Activated CD8-positive, alpha-beta memory T cell treated with anti-CD3 and anti-CD28 coated beads, Interleukin-2, amount 10 ng/mL, durations not matched to agents 7 days and 5 days (primary cell): ENCODE measurements at places on chromosomes 3 and 15.

DNA sequence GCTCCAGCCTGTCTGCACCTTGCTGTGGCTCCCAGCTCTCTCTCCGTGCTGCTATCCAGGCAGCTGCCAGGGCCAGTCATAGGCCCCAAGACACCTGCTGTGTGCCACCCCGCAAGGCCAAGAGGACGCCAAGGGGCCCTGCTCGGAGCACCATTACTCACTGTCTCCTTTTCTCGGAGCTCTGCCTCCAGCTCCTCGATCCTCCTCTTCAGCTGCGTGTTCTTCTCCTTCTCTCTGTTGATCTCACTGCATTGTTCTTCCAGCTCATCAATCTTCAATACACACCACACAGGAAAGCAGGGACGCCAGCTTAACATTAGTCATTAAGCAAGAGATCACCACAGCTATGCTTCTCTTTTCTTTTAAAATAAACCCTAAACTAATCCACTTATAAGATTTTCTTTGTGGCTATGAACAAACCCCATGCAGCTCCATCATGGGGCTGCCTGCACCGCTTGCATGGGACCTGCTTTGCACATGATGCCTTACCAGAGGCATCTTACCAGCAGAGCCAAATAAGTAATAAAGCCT lies 42.6 kb downstream of the WHAMM start:
- DNase-seq = peak; percentile 33
- no peaks in the 10 kb centered on the region for H3K36me3 ChIP-seq
- H3K27me3 ChIP-seq = peaks cover 3% of the 10 kb centered on the region

DNA sequence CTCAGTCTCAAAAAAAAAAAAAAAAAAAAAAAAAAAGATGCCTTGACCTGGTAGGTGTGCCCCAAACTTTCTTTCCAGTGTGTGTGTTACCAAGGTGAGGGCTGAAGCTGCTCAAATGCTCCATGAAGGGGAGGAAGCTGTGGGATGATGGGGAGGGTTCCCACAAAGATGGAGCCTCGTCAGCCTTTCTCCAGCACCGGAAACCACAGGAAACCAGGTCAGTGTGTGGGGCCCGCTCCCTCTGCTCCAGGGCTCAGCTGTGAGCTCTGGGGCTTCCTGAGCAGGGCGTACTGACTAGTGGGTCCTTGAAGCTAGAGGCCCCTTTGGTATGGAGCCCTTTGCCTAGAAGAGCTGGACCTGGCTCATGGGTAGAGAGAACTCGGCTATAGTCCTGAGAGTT lies 681 bp upstream of the IL17RE start:
- peaks cover 25% of the 10 kb centered on the region for H3K4me1 ChIP-seq
- DNase-seq = peak; percentile 59

- H3K27me3 ChIP-seq = no peaks in the 10 kb centered on the region
- no peak for DNase-seq
- H3K36me3 ChIP-seq = no peaks in the 10 kb centered on the region
- H3K27ac ChIP-seq = no peak overlapping the region
Measured at GRCh38 chr15:77096138-77096537, 25.2 kb upstream of the TSPAN3 start.

DNA sequence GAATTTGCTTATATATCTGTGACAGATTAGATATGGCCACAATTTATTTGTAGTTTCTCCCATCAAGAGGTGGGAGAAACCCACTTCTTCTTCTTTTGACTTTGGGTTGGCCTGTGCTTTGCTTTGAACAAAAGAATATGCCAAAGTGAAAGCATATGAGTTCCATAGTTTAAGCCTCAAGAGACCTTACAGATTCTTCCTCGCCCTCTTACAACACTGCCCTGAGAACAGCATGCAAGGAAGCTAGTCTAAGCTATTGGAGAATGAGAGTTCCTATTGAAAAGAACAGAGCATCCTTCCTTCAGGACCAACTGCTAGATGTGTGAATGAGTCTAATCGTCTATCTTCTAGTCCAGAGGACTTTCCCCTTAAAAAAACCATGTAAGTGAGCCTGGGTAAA lies 394.8 kb downstream of the TUSC7 start:
- H3K4me1 ChIP-seq = no peaks in the 10 kb centered on the region
- no peaks in the 10 kb centered on the region for H3K27me3 ChIP-seq
- no peaks in the 10 kb centered on the region for H3K36me3 ChIP-seq

GRCh38 chr15:76756381-76756780 lies 148.8 kb downstream of the SCAPER start:
- peaks cover 2% of the 10 kb centered on the region for H3K4me1 ChIP-seq
- no peak overlapping the region for H3K27ac ChIP-seq
- H3K4me3 ChIP-seq = no peak overlapping the region
- H3K27me3 ChIP-seq = no peaks in the 10 kb centered on the region
- H3K36me3 ChIP-seq = peaks cover 25% of the 10 kb centered on the region
- DNase-seq = no peak

- DNase-seq = no peak
- H3K27me3 ChIP-seq = no peaks in the 10 kb centered on the region
- peaks cover 16% of the 10 kb centered on the region for H3K36me3 ChIP-seq
- H3K4me3 ChIP-seq = no peak overlapping the region
Measured at GRCh38 chr3:120102674-120103073, 8.4 kb upstream of the GSK3B start.

DNA sequence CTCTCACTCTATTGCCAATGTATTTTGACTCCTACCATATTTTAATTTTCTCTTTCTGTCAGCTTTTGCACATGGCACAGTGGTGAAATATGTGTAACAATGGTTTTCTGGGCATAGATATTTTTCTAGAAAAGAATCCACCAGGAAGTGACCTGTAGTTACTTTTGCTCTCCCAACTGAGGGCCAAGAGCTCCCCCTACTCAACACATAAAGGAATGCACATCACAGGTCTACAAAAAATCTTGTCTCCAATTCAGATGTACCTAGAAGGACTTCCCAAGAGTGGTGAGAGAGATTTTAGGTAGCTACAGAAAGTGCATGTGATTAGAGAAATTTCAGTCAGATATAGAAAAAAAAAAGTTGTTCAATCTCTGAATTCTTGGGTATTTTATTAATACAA lies 15.6 kb downstream of the CPA3 start:
- no peak overlapping the region for H3K4me3 ChIP-seq
- no peaks in the 10 kb centered on the region for H3K4me1 ChIP-seq
- no peaks in the 10 kb centered on the region for H3K36me3 ChIP-seq
- peaks cover 18% of the 10 kb centered on the region for H3K27me3 ChIP-seq
- no peak for DNase-seq

GRCh38 chr3:143118630-143119008 lies 952 bp upstream of the CHST2 start:
- peak overlapping the region; percentile 20 for H3K27ac ChIP-seq
- no peaks in the 10 kb centered on the region for H3K36me3 ChIP-seq
- H3K4me1 ChIP-seq = peaks cover 21% of the 10 kb centered on the region
- peaks cover 41% of the 10 kb centered on the region for H3K27me3 ChIP-seq
- no peak for DNase-seq
- peak overlapping the region; percentile 80 for H3K4me3 ChIP-seq

- H3K27me3 ChIP-seq = no peaks in the 10 kb centered on the region
- peaks cover 27% of the 10 kb centered on the region for H3K4me1 ChIP-seq
- no peak overlapping the region for H3K4me3 ChIP-seq
Measured at GRCh38 chr3:15050405-15051092, 14.6 kb downstream of the MRPS25 start.

DNA sequence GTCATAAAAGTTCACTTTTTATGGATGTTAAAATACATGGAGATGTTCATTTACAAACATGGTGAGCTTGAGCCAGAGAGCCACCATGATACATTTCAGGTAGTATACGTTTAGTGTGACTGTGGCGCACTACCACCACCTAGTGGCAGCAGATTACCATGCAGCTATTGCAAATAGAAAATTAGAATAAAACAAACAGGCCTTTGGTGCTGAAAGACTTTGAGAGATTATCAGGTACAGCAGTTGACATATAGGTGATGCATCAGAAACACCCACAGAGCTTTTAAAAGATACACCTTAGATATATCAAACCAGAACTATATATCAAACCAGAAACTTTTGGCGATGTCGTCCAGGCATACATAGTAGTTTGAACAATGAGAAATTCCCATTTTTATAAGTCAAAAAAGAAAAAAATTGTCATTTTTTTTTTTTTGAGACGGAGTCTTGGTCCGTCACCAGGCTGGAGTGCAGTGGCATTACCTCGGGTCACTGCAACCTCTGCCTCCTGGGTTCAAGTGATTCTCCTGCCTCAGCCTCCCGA lies 42.0 kb upstream of the ICE2 start:
- H3K36me3 ChIP-seq = peaks cover 42% of the 10 kb centered on the region
- DNase-seq = peak; percentile 88
- H3K27ac ChIP-seq = peak overlapping the region; percentile 75
- H3K4me3 ChIP-seq = peak overlapping the region; percentile 2
- no peaks in the 10 kb centered on the region for H3K27me3 ChIP-seq
- H3K4me1 ChIP-seq = peaks cover 60% of the 10 kb centered on the region

DNA sequence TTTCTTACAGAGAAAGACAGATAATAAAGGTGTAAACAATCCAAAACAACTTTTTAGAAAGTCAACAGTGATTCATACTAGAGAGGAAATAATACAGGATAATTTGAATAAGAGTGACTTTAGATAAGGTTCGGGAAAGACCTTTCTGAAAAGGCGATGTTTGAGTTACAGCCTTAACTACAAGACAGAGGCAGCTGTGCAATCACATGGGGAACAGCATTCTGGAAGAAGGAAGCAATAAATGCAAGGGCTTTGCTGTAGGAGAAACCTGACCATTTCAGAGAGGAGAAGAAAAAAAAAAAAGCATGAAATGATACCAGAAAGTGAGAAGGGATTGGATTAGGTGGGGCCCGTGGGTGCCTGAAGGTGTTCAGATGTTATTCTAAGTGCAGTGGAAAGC lies 200.6 kb upstream of the ATP11B start:
- H3K4me1 ChIP-seq = no peaks in the 10 kb centered on the region
- H3K4me3 ChIP-seq = no peak overlapping the region
- DNase-seq = no peak
- H3K27me3 ChIP-seq = no peaks in the 10 kb centered on the region
- no peaks in the 10 kb centered on the region for H3K36me3 ChIP-seq
